Ovary (tissue), 10 donors: ENCODE measurements at places on chromosomes 3 and 15. TPM values are rescaled to one million over a fixed set of nuclear protein-coding genes. Genes with fewer than 3 reads are reported as not detected.
A peak's percentile ranks its signal among the peaks of the same experiment; 100 is the strongest.

DNA sequence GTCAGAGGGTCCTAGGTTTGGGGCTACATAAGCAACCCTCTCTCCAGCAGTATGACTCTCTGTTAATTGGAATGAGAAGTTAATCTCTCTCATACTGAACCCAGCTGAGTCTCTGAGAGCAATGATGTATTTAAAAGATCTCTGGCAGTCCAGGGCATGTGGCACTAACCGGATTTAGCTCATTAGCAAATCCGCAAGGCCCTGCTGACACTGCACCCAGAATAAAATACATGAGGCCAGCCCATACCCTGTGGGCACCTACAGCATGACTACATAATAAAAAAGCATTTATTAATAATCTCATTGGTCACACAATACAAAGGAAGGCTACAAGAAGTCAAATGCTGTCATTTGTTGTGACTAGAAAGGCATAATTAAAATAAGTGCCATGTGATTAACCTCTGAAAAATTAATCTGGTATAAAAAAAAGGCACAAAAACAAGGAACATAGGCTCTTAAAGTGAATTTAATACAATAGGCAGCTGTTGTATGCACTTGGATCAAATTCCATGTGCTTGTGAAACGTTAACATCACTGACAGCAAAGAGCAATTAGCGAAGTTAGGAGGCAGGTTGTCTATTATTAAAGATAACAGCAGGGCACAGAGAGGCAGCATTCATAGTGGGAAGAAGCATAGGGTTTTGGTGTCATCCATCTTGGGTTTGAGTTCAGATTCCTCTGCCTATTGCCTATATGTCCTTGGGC is 381.2 kb downstream of the WDR72 start:
- no peak for DNase-seq
- H3K4me1 ChIP-seq, result no peaks in the 10 kb centered on the region
- no peaks in the 10 kb centered on the region for H3K27me3 ChIP-seq
- no peaks in the 10 kb centered on the region for H3K36me3 ChIP-seq
- H3K4me3 ChIP-seq, result no peak overlapping the region

DNA sequence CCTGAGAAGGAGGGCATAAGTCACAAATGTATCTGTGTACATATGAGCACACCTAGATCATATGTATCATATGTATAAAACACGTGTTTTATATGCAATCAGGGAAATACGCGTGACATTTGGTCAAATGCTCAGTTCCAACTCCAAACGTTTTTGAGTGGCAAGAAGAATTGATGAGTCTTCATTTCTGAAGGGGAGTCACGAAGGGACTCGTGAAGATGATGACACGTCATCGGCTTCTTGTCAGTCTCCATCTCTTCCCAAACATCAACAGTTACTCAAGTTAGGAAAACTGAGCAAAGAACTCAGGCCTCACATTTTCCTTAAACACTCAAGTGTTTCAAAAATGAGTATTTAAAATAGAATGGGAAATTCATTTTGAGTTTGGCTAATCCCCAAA is 79.4 kb downstream of the B3GNT5 start:
- H3K4me3 ChIP-seq, result no peak overlapping the region
- DNase-seq, result no peak
- H3K27ac ChIP-seq, result no peak overlapping the region
- no peaks in the 10 kb centered on the region for H3K27me3 ChIP-seq

The CACNA2D3 gene
- 3.1 TPM for total RNA-seq

GRCh38 chr3:38368238-38368637 is 21.7 kb downstream of the XYLB start:
- H3K27me3 ChIP-seq, result no peaks in the 10 kb centered on the region
- no peaks in the 10 kb centered on the region for H3K36me3 ChIP-seq

The PDZRN3 gene
- total RNA-seq, result 88.5 TPM

- no peaks in the 10 kb centered on the region for H3K36me3 ChIP-seq
- H3K4me1 ChIP-seq, result peaks cover 25% of the 10 kb centered on the region
- no peak overlapping the region for H3K4me3 ChIP-seq
- no peaks in the 10 kb centered on the region for H3K27me3 ChIP-seq
Observed at GRCh38 chr3:194271460-194272035, 79.6 kb downstream of the CPN2 start.

The AP3B2 gene
- 2.2 TPM for total RNA-seq

DNA sequence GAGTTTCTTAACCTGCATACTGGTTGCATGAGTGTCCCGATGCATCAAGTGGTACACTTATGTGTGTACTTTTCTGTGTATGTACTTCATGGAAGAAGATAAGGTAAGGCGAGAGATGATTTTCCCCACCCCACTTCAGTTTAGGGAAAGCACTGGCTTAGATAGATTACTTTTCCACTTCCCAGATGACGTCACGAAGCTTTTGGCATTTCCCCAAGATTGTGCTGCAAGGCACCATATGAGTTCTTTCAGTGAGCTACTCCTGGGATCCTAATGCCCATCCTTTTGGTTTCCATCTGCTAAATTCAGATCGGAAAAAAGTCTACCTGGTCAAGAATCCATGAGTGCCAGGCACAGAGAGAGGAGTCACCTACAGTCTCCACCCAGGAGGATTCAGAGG is 4.5 kb downstream of the IL17RB start:
- no peak overlapping the region for H3K27ac ChIP-seq
- H3K27me3 ChIP-seq, result no peaks in the 10 kb centered on the region
- H3K4me1 ChIP-seq, result peaks cover 4% of the 10 kb centered on the region
- H3K36me3 ChIP-seq, result no peaks in the 10 kb centered on the region
- no peak overlapping the region for H3K4me3 ChIP-seq

DNA sequence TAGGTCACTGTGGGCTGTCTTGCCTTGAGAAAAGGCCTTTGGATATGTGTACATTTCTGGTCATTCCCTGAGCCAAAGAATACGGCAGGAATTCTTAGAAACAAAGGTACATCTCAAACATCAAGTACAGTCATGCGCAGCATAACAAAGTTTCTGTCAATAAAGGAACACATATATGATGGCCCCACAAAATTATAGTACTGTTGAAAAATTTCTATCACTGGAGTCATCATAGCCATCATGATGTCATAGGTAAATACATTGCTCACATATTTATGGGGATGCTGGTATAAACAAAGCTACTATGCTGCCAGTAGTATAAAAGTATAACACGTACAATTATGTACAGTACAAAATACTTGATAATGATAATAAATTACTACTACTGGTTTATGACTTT is 38.9 kb upstream of the NECTIN3 start:
- H3K4me3 ChIP-seq, result no peak overlapping the region
- H3K4me1 ChIP-seq, result no peaks in the 10 kb centered on the region
- H3K36me3 ChIP-seq, result no peaks in the 10 kb centered on the region
- no peaks in the 10 kb centered on the region for H3K27me3 ChIP-seq
- H3K27ac ChIP-seq, result no peak overlapping the region

- H3K27ac ChIP-seq, result no peak overlapping the region
- H3K4me1 ChIP-seq, result no peaks in the 10 kb centered on the region
- no peak overlapping the region for H3K4me3 ChIP-seq
Observed at GRCh38 chr3:43964640-43965039, 273.9 kb downstream of the ABHD5 start.

The SLC51A gene
- 11.5 TPM for total RNA-seq

- H3K27ac ChIP-seq, result no peak overlapping the region
- H3K36me3 ChIP-seq, result no peaks in the 10 kb centered on the region
- no peak for DNase-seq
- no peaks in the 10 kb centered on the region for H3K27me3 ChIP-seq
- H3K4me3 ChIP-seq, result no peak overlapping the region
Observed at GRCh38 chr15:89754361-89755154, 3.5 kb upstream of the MESP1 start.

The EFCAB12 gene
- 8.4 TPM for total RNA-seq

DNA sequence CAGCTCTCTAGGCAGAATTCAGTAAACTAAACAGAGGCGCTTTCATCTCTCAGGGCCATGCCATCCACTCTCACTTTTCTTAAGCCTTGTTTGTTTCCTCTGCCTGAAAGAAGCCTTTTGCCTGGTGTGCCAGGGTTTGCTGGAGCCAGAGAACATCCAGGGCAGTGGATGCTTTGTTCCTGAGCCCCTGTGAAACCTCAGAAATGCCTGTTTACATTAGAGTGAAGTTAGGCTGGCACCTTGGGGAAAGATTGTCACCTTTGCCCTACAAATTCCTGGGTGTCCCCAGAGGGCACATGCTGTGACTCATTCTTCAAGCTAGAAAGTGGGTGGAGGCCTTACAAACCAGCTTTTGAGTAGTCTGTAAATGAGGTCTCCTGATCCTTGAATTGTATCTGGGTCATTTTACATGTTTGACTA is 10.7 kb upstream of the TRAK1 start:
- DNase-seq, result no peak
- H3K36me3 ChIP-seq, result no peaks in the 10 kb centered on the region
- no peak overlapping the region for H3K27ac ChIP-seq
- H3K4me3 ChIP-seq, result no peak overlapping the region

The PLCB2 gene
- 2.9 TPM for total RNA-seq

DNA sequence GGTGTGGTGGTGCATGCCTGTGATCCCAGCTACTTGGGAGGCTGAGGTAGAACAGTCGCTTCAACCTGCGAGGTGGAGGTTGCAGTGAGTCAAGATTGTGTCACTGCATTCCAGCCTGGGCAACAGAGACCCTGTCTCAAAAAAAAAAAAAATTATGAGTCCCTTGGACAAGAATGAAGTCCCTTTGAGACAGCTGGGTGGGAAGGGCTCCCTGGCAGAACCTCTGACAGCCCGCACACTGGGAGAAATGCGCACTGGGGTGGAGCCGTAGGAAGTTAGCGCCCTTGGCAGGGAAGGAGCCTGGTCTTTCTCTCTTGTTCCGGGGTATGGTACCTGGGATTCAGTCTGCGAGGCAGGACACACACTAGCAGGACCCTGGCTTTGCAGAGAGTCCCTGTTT is 51.4 kb downstream of the SLC30A4 start:
- H3K4me3 ChIP-seq, result no peak overlapping the region
- DNase-seq, result no peak
- no peaks in the 10 kb centered on the region for H3K4me1 ChIP-seq
- H3K27ac ChIP-seq, result no peak overlapping the region
- H3K36me3 ChIP-seq, result no peaks in the 10 kb centered on the region
- H3K27me3 ChIP-seq, result no peaks in the 10 kb centered on the region

The FILIP1L gene
- total RNA-seq, result 96.6 TPM

DNA sequence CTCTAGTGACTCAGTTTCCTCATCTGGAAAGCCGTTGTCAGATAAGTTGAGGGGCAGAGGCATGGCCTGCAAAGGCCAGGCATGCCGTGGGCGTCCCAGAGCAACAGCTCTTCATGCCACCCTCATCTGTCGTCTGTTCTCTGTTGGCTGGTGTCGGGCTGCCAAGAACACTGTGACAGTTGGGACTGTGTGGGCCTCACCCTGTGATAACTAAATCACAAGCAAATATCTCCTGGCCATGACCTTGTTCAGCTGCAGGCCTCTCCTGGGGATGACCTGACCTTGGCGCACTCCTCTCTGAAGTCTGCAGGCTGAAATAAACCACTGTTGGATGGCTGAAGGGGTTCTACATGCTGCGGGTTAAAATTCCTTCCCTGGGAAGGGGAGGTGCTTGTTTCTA is 145.9 kb downstream of the SHQ1 start:
- no peaks in the 10 kb centered on the region for H3K27me3 ChIP-seq
- no peaks in the 10 kb centered on the region for H3K36me3 ChIP-seq
- DNase-seq, result no peak
- no peaks in the 10 kb centered on the region for H3K4me1 ChIP-seq
- no peak overlapping the region for H3K27ac ChIP-seq

The CHL1 gene
- 81.0 TPM for total RNA-seq

- H3K4me3 ChIP-seq, result no peak overlapping the region
- H3K36me3 ChIP-seq, result no peaks in the 10 kb centered on the region
- peaks cover 2% of the 10 kb centered on the region for H3K4me1 ChIP-seq
- no peak overlapping the region for H3K27ac ChIP-seq
- no peak for DNase-seq
- H3K27me3 ChIP-seq, result no peaks in the 10 kb centered on the region
Observed at GRCh38 chr15:70182858-70183695, 85.4 kb upstream of the TLE3 start.

DNA sequence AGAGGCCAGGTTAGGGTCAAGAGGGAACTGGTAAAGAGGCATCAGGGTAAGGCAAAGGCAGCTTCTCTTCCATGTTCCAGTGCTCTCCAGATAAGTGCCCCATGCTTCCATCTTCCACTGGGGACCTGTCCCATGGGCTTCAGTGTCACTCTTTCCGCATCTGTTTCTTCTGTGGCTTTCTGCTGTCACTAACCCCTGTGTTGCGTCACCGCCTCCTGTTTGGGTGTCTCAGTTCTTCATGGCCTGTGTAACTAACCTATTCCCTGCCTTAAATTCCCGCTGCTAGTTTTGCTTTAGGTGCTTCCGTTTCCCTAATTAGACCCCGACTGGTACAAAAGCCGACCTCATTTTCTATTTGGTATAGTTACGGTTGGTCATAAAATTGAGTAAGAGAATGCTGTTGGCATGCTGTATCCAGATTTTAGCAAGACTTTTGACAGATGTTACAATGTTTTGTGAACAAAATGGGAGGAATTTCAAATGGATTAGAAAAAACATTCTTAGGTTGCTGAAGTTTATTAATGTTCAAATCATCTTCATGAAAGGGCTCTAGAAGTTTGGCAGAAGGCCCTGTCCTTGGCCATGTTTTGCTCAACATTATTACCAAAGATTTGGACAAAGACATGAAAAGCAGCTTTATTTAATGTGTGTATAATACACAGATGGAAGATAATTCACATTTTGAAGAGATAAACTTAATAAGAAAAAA is 245.3 kb downstream of the BBX start:
- no peaks in the 10 kb centered on the region for H3K36me3 ChIP-seq
- H3K4me1 ChIP-seq, result peaks cover 4% of the 10 kb centered on the region
- H3K27ac ChIP-seq, result peak overlapping the region; percentile 52

DNA sequence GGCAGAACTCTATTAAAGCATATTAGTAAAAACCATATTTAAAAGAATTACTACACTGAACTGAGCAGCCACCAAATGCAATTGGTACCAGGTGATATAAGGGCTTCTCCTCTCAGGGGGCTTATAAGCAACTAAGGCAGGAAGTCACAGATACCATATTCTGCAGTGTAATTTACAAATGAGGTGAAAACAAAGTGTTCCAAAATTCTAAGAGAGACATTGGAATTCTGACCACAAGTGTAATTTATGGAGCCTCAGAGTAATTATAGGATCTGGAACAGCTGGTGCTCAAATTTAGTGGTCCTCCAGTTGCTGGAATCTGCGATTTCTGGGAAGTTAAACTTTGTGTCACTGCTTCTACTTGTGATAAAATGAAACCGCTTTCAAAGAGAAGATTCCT is 3.1 kb upstream of the NR1I2 start:
- no peaks in the 10 kb centered on the region for H3K27me3 ChIP-seq
- no peaks in the 10 kb centered on the region for H3K36me3 ChIP-seq
- H3K4me3 ChIP-seq, result no peak overlapping the region
- no peak for DNase-seq
- no peak overlapping the region for H3K27ac ChIP-seq

DNA sequence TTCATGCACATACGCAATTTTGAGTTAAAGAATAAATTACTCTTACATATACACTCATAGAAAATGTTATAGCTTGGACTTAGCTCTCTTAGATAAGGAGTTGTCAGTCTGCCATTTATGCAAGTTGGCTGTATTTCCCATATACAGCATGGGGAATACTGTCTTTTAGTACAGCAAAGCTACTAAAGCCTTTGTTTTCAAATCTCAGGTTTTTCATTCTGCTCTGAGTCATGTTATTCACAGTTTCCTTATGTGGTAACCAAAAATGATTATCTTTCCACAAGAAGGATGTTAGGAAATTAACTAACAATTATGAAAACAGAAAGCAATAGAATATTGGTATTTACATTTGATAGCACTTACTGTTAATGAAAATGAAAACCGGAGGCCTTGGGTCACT is 4.3 kb upstream of the TIPARP start:
- no peaks in the 10 kb centered on the region for H3K4me1 ChIP-seq
- no peak overlapping the region for H3K4me3 ChIP-seq

The PLSCR5 gene
- not detected for total RNA-seq

The TRH gene
- 0.32 TPM for total RNA-seq

The RASGRF1 gene
- 1.1 TPM for total RNA-seq

- H3K4me3 ChIP-seq, result no peak overlapping the region
- no peaks in the 10 kb centered on the region for H3K36me3 ChIP-seq
- no peak for DNase-seq
- H3K27ac ChIP-seq, result peak overlapping the region; percentile 45
- no peaks in the 10 kb centered on the region for H3K27me3 ChIP-seq
Observed at GRCh38 chr3:12370758-12371157, 81.9 kb downstream of the PPARG start.

The SPTSSB gene
- total RNA-seq, result 0.23 TPM
